ENCODE measurements at places on chromosomes 3 and 15.

DNA sequence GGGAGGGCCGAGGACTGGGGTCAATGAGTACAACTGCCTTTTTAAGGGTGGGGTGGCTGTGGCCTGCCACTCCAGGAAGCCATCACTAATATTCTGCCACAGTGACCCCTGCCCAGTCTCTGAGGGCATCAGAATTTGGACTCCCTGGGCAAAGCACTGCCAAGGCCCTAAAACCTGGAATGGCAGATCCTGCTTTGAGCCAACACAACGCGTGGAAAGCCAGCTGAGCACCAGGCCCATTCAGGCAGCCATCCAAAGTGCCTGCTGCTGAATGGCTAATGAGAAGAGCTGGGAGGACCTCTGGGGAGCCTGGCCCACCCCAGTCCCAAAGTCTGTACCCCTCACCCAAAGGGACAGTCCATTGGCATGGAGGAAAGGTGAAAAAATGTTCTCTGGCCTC is 5.0 kb downstream of the TWF2 start:
- no peak for DNase-seq

DNA sequence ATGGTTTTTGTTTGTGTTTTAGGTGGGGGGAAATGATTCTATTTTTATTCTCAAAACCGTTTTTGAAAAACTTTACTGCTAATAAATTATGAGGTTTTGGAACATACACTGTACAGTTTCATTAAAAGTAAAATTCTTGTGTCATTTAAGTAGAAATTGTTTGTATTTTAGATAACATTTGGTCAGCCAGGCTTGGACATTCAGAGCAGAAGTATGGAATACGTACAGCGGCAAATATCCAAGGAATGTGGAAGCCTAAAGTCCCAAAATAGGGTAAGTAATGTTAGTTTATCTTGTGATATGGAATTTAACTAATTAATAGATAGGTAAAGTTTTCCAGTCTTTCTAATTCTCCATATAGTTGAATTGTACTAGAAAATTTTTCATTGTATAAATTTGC is 96.6 kb downstream of the SPRED1 start:
- no peak for DNase-seq

GRCh38 chr3:71144525-71145253 is 438.8 kb downstream of the FOXP1 start:
- no peak for DNase-seq

DNA sequence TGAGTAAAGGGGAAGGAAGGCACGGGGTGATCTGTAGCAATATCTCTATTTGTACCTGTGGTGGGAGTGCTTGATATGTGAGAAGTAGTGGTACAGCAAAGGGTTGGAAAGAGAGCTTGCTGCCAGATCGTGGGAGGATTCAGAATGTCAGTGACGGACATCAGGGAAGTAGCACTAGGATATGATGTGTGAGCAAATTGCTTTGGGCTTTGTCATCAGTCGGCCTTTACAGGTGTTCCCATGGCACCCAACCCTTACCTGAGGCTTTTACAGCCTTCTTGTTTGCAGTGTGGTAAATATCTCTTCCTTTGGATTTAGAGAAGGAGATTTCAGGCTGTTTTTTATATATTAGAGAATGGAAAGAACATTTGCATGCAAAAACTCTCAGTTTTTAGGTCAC is 29.8 kb downstream of the IL1RAP start:
- no peak for DNase-seq

DNA sequence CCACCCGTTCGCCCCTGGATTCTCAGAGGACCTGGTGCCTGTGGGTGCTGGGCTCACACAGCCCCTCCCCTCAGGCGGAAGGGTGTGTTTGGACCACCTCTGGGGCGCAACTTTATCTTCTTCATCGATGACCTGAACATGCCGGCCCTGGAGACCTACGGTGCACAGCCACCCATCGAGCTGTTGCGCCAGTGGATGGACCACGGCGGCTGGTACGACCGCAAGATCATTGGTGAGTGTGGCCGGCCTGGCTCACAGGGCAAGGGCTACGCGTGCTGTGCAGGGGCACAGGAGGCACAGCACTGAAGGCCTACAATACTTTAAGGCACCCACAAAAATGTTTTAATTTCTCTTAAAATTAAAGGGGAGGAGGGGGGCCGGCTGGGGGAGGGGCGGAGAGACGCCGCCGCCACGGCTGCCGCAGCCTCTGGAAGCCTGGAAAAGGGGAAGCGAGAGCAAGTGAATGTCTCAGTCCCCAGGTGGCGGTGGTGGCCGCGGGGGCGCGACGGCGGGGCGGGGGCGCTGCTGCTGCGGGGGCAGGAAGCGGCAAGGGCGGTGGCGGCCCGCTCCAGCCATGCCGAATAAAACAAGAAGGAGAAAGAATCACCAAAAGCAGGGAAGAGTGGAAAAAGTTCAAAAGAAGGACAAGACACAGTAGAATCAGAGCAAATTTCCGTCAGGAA is 56.8 kb downstream of the DNAH1 start:
- no peak for DNase-seq

GRCh38 chr3:48634661-48635221 is 520 bp downstream of the SLC26A6 start:
- peak; percentile 42 for DNase-seq

DNA sequence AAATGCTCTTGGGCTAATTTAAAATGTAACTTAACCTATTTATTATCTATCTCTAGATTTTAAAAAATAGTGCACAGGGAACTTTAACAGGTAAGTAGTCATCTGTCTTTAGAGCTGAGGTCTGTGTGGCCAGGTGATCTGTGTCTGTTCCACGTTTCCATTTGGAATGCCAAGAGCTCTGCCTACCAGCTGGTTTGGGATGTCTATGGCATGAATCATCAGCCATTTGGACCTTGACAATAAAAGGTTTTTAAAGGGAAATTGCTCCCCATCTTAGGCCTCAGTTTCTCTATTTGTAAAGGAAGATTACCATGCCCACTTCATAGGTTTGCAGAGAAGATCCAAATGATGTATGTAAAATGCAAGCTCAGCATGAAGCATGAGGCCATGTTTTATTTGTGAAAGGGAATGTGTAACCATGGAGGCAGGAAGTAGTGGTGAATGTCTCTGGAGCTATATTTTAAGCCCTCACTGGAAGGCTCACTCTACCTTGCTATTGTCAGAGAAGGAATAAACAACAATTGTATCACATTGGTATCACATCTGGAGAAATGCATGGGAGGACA is 548.1 kb upstream of the LMCD1 start:
- no peak for DNase-seq

- no peak for DNase-seq
These were observed 173.6 kb upstream of the LRRFIP2 start for GRCh38 chr3:37347941-37348340.

- DNase-seq: no peak
These were observed 36.1 kb downstream of the SCN5A start for GRCh38 chr3:38613426-38613825.

DNA sequence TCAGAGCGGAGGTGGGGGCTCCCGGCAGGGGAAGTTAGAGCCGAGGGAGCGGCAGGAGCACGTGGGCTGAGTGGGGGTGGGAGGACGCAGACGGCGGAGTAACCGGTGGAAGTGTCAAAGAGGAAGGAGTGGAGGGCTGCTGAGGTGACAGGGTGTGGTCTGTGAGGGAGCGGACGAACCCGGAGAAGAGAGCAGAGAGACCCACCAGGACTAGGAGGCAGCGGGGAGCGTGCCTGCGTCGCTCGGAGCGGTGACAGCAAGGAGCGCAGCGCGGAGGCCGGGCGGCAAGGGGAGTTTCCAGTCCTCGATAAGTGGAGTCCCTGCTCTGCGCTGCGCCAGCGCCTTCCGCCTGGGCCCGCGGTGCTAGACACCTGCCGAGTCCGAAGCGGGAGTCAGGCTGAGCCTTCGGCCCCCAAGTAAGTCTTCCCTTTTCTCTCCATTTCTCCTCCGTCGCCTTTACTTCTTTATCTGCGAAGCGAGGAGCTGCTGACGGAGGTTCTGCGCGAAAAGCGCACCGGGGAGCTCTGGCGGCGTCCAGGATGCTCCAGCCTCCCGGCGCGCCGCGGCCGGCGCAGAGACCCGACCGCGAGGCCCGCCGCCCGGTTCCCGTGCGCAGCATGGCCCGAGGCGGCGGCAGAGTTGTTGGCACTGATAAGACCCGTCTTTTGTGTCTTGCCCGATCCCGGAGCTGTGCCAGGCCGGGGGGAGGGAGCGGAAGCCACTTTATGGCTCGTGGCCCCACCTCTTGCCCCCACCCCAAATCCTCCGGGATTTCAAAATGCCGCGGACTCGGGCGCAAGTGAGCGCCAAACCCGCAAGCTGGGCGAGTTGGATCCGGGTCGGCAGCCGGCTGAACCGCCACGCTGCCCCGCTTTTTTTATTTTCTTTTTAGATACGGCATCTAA is 533.0 kb upstream of the SEMA6D start:
- DNase-seq: no peak

GRCh38 chr15:70410371-70410985 is 312.8 kb upstream of the TLE3 start:
- DNase-seq: no peak

GRCh38 chr3:177353140-177353539 is 155.9 kb upstream of the TBL1XR1 start:
- DNase-seq: no peak

GRCh38 chr3:72143322-72143721 is 358.4 kb upstream of the PROK2 start:
- DNase-seq: no peak

- DNase-seq: no peak
These were observed 16.9 kb upstream of the GPD1L start for GRCh38 chr3:32089476-32089875.

DNA sequence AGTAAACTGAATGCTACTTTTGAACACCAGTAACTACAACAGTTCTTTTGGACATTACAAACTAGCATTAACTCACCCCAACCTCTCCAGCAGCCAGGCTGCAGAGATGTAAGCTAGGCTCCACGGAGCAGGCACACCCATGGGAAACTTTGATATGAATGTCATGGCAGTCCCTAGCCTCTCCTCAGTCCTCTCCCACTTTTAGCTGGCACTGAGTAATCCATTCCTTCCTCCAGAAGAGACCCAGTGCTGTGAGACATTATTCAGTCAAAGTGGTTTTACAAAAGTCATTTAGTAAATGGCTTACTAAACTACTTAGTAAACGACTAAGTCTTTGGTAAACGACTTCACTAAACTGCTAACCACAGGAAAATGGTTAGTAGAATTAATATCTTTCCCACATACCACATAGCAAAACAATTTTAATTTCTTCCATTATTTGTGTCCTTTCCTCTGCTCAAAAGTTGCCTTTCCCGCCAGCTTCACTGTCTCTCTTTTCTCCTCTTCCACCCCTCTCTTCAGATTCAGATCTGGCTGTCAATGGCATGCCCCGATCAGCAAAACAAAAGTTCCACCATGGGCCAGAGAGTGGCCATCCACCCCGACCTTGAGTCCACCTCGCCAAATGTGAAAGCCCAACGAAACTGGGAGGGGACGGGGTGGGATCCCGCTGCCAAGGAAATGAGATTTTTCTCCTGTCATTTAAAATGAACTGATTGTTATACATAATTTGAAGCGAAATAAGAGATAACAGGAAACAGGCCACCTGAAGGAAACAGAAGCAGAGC is 67.5 kb upstream of the TJP1 start:
- DNase-seq: no peak

DNA sequence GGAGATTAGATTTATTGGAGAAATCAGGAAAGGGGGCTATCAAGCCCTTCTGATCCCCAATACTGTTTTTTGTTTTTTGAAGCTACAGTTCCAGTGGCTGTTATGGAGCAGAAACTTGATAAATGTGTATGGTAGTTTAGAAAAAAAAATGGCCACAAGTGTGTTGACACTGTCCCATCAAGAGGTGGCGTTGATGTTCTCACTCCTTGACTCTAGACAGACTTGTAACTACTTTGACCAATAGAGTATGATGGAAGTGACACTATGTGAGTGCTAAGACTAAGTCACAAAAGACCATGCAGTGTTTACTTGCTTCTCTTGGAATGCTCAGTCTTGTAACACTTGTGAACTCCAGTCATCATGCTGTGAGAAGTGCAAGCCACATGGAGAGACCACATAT is 356.7 kb downstream of the PDCD6IP start:
- DNase-seq: no peak

- DNase-seq: no peak
These were observed 230.8 kb downstream of the CGGBP1 start for GRCh38 chr3:87828046-87828445.

DNA sequence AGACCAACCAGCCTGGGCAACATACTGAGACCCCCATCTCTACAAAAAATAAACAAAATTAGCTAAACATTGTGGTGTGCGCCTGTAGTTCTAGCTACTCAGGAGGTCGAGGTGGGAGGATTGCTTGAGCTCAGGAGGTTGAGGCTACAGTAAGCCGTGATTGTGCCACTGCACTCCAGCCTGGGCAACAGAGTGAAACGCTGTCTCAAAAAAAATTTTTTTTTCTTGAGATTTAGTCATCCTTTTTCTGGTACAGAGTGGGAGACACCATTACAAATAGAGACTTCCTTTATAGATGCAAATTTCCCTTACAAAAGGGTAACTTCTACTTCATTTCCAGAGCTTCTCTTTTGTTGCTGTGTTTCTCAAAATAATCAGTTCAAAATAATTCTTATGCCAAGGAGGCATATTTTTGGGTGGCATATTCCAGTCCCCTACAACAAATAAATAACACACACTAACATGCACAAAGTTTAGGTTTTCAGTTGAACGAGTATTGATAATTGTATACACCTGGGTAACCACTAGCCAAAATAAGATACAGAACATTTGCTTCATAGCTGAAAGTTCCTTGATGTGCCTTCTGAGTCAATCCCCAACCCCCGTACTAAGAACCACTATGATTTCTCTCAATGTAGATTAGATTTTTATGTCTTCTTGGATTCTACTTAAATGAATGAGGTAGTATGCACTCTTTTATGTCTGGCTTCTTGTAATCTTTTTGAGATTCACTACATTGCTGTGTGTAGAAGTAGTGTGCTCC is 248.9 kb upstream of the PROK2 start:
- no peak for DNase-seq

- no peak for DNase-seq
These were observed 623.2 kb downstream of the SQOR start for GRCh38 chr15:46258056-46258455.

- no peak for DNase-seq
These were observed 24.3 kb downstream of the IL17RD start for GRCh38 chr3:57140894-57141293.

DNA sequence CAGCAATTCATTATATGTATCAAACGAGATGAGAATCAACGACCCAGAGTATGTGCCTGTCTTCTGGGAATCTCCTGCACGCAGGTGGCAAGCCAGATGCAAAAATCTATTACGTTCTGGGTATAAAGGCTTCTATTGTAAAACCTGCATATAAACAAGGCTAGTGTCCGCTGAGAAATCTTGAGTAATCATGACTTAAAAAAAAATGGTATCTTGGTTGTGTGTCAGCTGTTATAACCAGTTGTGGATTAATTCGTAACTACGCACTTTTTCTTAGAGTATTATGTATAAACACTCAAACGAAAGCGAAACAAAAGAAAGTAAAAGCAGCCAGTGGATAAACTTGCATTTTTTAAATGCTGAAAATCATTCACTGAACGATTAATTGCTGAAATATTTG is 509.1 kb downstream of the RSL24D1 start:
- no peak for DNase-seq

DNA sequence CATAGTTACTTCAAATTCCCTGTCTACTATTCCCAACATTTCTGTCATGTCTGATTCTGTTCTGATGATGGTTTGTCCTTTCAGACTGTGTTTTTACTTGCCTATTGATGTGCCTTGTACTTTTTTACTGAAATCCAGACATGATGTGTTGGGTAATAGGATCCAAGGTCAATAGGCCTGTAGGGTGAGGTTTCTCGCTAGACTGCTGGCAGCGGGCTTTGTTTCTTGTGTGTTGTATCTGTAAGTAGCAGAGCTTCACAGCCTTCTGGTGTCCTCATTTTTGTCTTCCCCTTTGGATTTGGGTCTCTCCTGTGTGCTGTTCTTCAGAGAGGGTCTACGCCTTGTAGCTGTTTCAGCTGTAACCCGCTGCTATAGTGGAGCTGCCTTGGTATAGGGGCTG is 140.3 kb downstream of the GABRG3 start:
- no peak for DNase-seq

- DNase-seq: no peak
These were observed 26.8 kb upstream of the RPL29 start for GRCh38 chr3:52022323-52023100.
